Activated T-cell treated with anti-CD3 and anti-CD28 coated beads for 48 hours (primary cell): ENCODE measurements at places on chromosomes 3 and 15.

GRCh38 chr3:63193647-63194046 is 84.5 kb upstream of the SYNPR start:
- no peak for DNase-seq

DNA sequence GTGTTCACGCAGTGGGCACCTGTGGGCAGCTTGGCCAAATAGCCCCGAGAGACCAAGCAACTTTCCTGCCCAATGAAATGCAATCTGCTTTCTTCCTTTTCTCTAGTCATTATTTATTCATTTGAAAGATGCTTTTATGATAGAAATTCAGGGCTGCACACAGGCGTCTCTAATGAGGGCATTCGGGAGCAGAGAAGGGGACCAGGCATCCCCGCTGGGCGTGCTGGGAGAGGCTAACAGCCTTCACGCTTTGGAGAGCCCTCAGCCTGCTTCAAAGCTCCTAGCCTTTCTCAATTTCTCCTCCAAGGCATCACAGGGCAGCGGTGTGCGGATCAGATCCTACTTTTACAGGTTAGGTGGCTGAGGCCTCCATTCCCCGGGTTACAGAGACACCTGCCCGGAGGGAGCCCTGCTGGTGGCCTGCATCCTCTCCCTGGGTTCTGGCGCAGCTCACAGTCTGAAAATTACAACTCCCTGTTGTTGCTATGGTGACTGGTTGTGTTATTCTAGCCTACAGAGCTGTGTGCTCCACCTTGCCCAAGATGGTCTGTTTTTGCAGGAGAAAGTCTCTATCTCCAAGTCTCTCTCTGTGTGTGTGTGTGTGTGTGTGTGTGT is 21.8 kb upstream of the KLF13 start:
- no peak for DNase-seq

DNA sequence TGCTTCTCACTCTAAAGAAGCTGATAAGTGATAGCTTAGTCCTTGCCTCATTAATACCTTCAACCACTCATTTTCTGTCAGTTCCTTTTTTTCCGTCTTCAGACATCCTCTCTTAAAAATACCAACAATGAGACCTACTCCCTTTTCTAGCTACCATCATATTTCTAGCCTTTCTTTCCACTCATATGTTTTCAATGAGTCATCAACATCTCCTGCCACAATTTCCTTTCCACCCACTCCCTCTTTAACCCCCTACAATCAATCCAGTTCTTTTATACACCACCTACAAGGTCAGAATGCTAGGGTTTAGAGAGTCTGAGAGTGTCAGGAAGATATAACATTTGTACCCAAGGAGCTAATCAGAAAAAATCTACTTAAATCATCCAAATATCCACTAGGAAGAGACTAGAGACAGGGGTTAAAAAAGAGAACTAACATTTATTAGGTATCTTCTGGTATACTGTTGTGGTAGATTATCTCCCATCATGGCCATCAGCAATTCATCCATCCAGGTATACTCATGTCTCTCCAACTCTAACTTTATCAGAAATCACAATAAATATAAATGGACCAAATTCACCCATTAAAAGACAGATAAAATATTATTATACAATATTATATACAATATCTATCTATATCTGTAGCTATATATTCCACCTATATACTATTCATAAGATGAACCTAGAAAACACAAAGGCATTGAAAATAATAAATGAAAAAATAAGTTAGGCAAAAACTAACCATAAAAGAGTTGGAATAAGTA is 42.5 kb downstream of the MYLK start:
- DNase-seq: no peak

DNA sequence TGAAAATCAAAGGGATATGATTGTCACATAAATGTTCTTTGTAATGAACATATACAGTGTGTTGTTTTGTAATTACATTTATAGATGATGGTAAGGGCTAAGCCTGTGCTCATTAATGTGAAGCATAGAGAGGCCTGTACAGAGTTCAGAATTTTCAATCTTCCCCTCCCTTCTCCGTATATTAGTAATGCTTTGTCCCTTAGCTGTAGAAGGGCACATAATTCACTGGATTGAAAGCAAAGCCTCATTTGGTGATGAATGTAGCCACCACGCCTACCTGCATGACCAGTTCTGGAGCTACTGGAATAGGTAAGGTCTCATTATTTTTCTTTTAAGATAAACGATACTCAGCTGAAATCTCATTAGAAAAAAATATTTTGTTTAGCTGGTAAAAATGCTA is 130.2 kb downstream of the CDIN1 start:
- DNase-seq: no peak

DNA sequence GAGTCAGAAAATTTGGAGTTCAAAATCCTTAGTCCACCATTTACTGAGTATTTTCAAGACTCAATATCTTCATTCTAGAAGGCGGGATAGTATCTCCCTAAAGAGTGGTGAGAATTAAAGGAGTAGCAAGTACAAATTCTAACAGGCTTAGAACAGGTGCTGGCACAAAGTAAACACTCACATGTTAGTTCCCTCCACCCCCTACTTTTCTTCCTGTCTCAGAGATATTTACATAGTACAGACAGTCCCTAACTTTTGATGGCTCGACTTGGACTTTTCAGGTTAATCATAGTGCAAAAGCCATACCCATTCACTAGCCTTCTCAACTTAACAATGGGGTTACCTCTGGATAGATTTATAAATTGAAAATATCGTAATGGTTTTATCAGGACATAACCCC is 476.2 kb upstream of the RASGRP1 start:
- DNase-seq: no peak

GRCh38 chr15:99592145-99592791 is 26.5 kb downstream of the MEF2A start:
- no peak for DNase-seq

DNA sequence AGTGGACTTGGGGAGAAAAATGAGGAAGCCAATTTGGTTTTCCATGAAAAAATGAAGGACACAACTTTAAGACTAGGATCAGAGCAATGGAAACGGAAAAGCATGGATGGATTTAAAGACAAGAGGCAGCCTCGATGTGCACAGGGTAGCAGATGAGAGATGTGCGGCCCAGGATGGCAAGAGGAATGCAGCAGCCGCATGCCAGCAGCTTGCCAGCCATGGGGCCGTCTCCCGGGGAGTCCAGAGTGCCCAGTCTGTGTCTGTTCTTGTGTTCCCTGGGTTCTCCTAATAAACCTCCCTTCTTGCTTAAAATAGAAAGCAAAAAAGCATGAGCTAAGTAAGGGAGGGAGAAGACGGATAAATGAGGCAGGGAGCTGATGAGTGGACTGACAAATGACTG is 68.0 kb upstream of the IQSEC1 start:
- DNase-seq: no peak

GRCh38 chr15:79071901-79072300 is 18.7 kb downstream of the RASGRF1 start:
- no peak for DNase-seq

DNA sequence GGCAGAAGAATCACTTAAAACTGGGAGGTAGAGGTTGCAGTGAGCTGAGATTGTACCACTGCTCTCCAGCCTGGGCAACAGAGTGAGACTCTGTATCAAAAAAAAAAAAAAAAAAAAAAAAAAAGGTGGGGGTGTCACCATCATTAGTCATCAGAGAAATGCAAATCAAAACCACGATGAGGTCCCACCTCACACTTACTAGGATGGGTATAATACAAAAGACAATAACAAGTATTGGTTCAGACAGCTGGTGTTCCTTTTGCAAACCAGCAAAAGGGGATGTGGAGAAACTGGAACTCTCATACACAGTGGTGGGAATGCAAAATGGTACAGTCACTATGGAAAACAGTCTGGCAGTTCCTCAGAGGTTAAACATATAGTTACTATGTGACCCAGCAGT is 78.7 kb upstream of the TSC22D2 start:
- DNase-seq: no peak

- no peak for DNase-seq
Measured at GRCh38 chr15:88791637-88792036, 11.6 kb upstream of the ACAN start.

DNA sequence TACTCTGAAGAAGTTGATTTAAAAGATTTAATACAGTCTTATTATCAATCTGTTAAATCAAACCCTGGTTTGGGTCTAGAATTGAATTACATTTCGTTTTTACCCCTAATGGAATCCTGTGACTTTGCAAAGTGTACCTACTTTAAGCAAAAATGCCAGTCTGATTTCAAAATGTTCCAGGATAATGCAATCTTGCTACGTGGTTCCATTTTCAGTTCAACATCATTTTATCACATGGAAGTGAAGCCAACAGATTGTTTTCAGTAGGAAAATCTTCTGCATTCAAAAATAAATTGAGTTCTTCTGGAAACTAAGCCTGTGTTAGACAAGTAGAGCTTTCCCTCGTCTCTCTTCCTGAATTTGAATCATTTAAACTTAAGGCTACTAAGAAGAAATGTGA is 356.4 kb downstream of the CHST2 start:
- no peak for DNase-seq

DNA sequence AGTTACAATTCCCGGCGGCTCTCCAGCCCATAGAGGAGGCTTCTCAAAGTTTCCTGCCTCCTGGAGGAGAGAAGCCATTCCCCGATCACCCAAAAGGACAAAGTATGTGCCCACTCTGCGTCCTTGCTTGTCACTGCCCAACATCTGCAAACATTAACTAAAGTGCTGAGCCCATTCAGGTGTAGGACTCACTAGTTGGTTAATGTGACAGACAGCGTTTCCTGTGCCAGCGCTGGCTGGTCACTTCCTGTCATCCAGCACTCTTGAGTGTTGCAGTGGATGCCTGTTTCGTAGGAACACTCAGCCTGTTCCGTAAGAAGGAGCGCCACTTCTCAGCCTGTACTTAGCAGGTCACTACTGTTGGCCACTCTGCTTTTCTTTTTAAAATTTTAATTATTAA is 100.3 kb downstream of the APBA2 start:
- DNase-seq: no peak

DNA sequence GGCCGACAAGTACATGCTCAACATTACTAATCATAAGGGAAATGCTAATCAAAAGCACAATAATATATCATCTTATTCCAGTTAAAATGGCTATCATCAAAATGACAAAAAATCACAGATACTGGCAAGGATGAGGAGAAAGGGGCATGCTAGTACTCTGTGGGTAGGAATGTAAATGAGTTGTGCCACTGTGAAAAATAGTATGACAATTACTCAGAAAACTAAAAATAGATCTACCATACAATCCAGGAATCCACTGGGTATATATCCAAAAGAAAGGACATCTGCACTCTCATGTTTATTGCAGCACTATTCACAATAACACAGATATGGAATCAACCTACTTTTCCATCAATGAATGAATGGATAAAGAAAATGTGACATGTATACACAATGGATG is 1256.5 kb downstream of the SI start:
- no peak for DNase-seq

- DNase-seq: no peak
Measured at GRCh38 chr3:186476044-186476468, 68.1 kb downstream of the CRYGS start.

DNA sequence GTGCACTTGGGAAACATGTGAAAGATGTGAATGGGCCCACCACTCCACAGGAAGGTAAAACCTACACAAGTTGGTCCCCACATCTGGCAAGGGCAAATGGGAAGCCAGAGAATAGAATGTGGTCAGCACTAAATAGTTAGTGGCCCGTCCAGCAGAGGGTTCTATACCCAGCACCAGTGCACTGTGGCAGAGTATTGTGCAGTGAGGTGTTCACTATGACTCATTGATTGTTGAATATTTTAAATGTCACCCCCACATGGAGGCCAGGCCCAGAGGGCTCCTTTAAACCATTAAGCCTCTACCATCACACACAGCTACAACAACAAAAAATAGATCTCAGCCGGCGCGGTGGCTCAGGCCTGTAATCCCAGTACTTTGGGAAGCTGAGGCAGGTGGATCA is 11.7 kb downstream of the FRMD5 start:
- DNase-seq: no peak

DNA sequence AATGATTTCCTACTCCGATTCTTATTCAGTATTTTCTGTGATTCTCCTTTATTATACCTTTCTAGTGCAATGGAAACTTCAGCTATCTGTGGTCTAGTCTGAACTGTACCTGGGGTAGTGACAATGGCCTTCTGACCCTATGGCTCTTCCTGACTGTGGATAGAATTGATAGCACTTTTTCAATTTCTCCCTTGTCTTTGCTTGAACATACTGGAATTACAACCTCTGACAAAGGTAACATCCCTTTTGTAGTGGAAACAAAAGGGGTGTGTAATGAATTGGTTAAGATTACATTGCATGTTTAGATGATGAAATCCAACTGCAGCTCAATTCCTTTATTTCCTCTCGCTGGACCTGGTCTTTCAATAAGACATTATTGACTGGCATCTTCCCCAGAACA is 21.0 kb upstream of the SOX2 start:
- no peak for DNase-seq

DNA sequence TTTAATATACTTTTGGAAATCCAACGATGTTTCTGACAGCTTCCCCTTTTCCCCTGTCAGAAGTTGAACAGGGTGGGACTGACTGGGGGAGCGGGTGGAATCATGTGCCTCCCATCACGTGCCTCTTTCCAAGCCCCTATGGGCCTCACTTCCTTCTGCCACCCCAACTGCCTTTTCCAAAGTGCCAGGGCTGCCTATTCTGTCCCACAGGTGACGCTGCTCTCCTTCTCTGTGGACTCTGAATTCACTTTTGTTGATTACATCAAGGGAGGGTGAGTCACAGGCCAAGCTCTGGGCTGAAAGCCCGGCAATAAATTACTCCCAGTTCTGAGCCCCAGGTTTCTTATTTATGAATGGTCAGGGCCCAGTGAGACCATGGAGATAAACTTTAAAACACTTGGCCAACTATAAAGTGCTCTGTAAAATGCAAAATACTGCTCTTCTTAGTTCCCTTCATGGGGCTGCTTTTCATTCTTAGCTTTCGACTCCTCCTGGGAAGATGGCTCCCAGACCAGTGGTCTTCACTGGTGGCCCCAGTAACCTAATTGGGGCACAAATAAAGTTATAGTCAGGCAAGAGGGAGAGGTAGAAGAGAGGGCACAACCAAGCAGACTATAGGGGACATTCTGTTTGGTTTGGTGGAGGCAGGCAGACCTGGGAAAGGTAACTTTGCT is 12.3 kb downstream of the CPNE9 start:
- DNase-seq: peak; percentile 33

GRCh38 chr3:17742880-17743657 is 638 bp upstream of the TBC1D5 start:
- DNase-seq: no peak

DNA sequence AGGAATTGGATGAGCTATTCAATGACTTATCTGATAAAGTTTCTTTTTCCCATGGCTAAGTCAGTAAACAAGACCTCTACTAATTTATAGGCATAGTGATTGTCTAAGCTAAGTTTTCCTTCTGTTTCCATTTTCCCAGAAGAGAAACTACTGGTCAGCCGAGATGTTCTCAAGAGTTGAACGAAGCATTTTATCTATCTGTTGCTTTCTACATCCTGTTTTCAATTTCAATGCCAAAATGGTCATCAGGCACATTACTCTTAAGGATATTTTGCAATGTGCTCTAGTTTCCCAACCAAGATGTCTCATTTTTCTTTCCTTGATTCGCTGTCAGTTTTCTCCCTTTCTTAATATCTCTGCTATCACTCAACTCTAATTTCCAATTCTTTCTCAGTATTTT is 228.7 kb downstream of the MBNL1 start:
- DNase-seq: no peak
